Stimulated activated CD4-positive, alpha-beta T cell treated with anti-CD3 and anti-CD28 coated beads, Interleukin-12 subunit alpha, Interleukin-12 subunit beta, amount 100 ng/mL, for 48 hours (primary cell): ENCODE measurements at places on chromosomes 1 and 21.

DNA sequence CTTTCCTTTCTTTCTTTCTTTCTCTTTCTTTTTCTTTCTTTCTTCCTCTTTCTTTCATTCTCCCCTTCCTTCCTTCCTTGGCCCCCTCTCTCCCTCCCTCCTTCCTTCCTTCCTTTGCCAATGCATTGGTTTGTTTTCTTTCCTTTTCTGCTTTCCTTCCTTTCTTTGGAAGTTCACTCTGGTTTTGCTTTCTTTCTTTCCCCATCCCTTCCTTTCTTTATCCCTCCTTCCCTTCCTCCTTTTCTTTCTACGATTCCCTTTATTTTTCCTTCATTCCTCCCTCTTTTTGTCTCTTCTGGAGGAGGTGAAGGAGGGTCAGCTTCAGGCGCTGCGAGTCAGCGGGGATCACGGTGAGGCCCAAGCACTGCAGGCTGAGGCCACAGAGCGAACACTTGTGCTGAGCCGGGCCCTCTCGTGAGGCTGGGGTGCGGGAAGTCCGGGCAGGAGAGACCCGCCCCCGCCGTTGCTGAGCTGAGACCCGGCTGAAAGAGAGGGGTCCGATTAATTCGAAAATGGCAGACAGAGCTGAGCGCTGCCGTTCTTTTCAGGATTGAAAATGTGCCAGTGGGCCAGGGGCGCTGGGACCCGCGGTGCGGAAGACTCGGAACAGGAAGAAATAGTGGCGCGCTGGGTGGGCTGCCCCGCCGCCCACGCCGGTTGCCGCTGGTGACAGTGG lies 1.5 kb downstream of the SIM2 start:
- no peak for DNase-seq

DNA sequence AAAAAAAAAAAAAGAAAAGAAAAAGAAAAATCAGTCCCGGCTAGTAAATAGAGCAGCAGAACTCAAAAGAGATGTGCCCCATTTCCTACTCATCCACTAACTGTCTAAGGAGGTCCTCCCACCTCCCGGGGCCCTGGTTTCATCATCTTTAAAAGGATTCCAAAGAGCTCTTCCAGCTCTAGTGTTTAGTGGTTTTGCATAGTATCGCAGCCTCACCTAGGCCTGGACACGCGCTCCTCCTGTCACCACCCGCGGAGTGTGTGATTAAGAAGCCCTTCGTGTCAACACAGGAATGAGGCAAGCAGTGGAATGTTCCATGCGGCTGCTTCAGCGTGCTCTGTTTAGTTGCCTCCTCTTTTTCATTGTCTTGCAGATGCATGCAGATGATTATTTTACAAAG lies 49.0 kb downstream of the LBR start:
- no peak for DNase-seq

- DNase-seq: peak; percentile 57
Measured at GRCh38 chr1:153509729-153510354, 25.9 kb downstream of the S100A6 start.

DNA sequence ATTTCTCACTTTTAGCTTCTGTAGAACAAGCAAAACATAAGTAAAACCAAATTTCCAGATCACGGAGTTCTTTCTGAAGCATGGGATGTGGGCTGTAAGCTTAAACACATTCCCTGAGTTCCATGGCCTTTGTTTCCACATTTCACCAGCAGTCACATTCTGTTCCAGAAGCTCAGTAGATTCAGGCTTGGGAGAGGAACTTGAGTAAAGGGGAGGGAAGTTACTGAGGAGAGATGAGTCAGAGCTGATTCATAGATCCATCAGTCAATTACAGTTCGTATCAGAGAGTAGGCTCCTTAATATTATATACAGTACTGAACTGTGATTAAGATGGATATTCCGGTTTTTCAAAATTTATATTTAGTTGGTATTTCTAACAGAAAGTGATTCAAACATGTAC lies 614.3 kb downstream of the NCAM2 start:
- DNase-seq: no peak

DNA sequence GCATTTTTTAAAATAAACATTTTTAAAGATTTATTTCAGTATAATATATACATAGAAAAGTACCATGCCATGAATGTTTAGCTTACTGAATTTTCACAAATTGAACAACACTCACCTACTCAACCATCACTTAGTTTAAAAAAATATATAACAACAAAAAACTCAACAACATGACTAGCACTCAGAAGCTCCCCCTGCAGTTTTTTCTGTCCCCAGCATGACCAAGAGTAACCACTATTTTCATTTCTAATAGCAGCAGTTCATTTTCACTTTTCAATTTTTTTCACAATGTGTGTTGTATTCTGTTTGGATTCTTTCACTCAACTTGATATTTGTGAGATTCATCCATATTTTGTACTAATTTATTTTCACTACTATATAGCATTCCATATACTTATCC lies 162.3 kb upstream of the POGK start:
- no peak for DNase-seq

DNA sequence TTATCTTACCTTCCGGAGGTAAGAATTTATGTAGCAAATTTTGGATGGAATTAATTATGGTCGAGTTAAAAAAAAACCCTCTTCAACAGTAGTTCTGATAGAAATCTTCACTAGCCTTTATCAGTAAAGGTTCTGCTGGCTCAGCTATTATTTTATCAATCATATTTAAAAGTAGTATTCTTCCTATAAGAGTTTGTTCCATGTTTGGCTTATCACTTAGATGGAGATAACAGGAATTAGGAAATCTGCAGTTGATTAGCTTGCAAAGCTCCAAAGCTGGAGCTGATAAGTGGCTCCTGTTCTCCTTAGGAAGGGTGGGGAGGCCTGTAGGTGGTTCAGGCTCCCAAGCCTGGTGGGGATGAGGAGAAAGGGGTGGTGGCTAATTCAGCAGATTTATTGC lies 31.5 kb upstream of the DUSP10 start:
- DNase-seq: no peak

DNA sequence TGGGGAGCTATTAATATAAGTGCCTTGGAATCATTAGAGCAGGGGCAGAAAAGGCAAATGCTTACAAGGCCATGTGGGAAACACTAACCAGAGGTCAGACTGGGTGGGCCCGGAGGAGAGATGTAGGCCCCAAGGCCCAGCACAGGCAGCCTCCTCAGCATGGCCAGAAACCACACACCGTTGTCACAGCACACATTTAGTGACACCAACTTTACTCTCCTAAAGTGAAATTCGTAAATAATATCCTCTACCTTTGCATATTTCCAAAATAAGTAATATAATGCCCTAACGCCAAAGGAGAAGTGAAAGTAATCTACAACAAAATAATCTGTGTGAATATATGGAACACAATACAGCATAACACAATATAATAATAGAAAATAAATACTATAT lies 62.6 kb downstream of the KIF21B start:
- DNase-seq: no peak

- no peak for DNase-seq
Measured at GRCh38 chr1:118396829-118397495, 211.9 kb upstream of the SPAG17 start.

DNA sequence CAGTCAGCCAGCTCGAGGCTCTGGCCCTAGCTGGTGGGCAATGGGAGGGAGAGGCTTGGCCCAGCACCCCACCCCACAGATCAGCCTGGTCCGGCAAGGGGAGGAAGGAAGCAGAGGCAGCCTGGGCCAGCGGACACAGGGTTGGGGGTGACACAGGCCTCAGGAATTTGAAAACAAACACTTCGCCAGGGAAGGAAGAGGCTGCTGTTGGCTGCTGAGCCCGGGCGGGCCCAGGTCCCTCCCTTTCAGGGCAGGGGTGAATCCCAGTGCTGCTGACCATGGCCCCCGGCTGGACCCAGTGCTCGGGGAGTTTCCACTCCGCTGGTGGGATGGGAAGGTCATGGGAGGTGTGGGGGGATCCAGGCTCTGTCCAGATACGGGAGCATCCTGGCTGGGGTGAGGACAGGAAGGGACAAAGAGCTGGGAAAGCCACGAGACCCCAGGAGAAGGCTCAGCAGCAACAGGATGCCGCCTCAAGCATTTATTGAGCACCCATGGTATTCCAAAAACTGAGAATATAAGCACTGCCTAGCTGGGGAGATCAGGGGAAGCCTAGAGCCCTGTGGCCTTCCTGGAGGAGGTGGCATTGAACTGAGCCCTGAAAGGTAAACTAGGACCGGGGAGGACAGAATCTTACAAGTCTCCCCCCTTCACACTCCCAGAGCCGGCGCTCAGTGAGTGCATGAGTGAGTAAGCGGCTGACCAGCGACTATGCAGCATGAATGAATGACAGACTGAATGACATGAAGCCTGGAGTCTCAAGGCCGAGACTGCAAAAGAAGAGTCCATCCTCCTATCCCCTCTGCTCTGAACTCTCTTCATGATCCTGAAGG lies 26.2 kb upstream of the EPHA2 start:
- no peak for DNase-seq

- DNase-seq: no peak
Measured at GRCh38 chr1:214838351-214838750, 235.4 kb downstream of the CENPF start.

DNA sequence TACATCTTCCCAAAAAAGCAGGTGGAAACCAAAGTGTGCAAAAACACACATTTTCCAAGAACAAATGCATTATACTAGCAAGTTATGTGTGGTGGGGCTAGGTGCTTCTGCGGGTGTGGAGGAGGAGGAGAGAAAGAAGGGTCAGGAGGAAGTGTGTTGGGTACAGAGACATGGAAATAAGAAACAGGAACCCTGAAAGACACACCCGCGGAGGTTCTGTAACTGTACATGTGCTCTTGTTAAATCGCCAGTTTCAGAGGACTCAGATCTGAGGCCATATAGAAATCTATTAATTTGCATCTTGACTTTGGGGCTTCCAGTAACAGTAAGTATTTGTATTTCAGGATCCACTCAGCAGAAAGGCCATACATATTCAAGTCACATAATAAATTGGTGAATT lies 30.9 kb downstream of the ERG start:
- DNase-seq: no peak

DNA sequence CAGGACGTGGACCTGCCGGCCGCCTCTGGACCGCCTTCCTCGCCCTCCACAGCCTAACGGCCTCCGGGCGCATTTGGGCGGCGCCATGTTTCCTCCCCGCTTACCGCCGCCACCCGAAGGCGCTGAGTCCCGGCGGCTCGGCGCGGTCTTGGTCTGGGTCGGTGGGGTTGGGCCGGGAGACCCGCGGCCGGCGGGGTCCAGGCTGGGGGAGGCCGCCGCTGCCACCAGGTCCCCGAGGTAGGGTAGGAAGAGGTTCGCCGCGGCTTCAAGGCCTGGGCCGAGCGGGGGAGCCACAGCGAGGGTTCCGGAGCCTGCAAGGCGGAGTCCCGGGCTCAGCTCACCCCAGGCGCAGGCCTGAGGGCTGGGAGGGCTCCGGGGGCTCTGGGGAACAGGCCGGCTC lies 5.5 kb downstream of the OR2C3 start:
- DNase-seq: no peak

GRCh38 chr1:227549892-227550291 lies 13.5 kb upstream of the ZNF678 start:
- DNase-seq: no peak

DNA sequence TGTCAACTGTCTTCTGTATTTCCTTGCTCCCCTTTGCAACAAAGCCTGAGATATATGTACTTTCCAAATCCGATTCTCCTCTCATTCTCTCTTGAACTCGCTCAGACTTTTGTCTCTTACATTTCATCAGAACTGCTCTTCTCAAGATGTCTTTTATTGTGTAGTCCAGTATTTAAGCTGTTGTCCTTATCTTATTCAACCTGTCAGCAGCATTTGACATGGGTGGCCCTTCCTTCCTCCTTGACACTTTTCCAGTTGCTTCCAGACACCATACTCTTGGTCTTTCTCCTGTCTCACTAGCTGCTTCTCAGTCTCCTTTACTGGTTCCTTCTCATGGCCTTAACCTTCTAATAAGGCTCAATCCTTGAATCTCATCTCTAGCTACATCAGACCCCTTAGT lies 47.0 kb downstream of the TSNAX start:
- DNase-seq: no peak

- no peak for DNase-seq
Measured at GRCh38 chr21:29034678-29035077, 10.2 kb downstream of the USP16 start.

- DNase-seq: no peak
Measured at GRCh38 chr1:42936309-42937078, 22.2 kb downstream of the SLC2A1 start.

DNA sequence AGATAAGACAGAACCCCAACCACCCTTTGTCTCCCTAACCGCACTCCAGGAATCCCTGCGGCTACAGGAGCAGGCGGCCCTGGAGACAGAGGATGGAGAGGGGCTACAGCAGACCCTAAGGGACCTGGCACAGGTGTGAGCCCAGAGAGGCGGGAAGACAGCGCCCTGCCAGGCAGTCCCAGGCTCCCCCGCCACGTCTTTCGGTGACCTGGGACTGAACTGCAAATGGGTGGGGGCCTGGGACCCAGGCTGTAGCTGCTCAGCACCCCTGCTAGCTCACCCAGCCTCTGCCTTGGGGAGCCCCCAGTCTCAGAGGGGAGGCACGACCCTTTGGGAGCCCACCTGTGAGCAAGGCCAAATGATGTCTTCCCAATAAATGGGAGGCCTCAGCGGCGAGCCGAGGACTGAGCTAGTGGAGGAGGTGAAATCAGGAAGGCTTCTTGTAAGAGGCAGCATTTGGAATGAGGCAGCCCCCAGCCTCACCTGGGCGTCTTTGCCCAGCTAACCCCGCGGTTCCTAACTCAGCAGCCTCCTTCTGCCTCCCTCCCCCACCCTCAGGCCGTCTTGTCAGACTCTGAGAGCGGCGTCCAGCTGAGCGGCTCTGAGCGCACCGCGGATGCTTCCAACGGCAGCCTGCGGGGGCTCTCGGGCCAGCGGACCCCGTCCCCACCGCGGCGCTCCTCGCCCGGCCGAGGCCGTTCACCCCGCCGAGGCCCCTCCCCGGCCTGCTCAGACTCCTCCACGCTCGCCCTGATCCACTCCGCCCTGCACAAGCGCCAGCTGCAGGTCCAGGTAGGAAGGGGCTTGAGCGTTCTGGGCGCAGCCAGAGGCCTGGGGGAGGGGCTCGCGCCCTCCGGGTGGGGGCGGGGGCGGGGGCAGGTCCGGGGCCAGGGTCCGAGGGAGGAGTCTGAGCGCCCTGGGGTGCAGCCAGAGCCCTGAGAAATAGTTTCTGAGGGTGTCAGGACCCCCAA lies 16.9 kb downstream of the CROCC start:
- no peak for DNase-seq

GRCh38 chr1:237812061-237812460 lies 78.7 kb downstream of the ZP4 start:
- DNase-seq: no peak

- DNase-seq: no peak
Measured at GRCh38 chr21:42175110-42175710, 43.7 kb upstream of the ABCG1 start.
